Inflammatory macrophage (primary cell): ENCODE measurements at places on chromosomes 7 and 10.
A peak's percentile ranks its signal among the peaks of the same experiment; 100 is the strongest.

DNA sequence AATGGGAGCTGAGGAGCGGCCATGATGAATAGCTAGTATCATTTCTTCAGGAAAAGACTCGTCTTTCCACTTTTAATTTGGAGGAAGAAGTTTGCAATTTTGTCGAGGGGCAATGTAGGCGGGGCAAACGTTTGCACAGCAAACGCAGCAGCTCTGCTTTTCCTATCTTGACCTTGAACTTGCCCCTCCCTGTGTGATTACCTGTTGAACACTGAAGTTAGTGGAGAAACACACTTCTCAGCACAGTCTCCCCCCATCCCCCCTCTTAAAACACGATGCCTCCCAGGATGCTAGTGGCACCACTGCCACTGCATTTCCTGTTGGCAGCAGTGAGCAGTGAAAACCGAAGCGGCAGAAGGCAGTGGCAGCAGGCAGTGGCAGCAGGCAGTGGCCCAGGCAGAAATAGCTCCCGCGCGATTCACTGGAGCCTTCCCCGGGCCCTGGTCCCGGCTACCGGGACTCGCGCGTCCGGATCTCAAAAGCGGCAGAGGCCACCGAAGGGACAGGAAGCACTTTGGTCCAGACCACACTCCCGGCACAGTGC, at the start of gene EPDR1:
EPDR1 (plus strand) TSS at position 336 of the 544 bp plus-strand sequence. CDS start 300 bp downstream, outside the sequence.
- DNase-seq, result peak; percentile 75

GRCh38 chr10:33901166-33901565, 566.7 kb upstream of the NRP1 start:
- DNase-seq, result no peak

DNA sequence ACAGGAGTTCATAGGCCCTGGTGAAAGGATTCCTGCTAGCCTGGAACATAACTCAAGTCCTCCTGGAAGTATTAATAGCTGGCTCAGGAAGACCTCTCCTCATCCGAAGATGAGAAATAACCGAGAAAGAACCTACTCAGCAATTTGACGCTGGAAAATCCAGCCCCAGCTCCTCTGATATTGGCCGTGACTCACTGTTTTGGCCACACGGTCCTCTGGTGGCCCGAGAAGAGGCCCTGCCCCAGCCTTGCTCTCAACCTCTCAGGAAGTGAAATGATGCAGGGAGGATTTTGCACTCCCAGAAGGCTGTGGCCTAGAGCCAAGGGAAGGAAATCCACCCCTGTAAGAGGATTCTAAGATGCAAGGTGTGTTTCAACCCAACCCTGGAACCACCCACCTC, 121.6 kb downstream of the MTPAP start:
- DNase-seq, result no peak

- DNase-seq, result no peak
Observed at GRCh38 chr10:26624006-26624405, 73.5 kb upstream of the PDSS1 start.

- no peak for DNase-seq
Observed at GRCh38 chr10:1631282-1631681, 106.0 kb downstream of the ADARB2 start.

DNA sequence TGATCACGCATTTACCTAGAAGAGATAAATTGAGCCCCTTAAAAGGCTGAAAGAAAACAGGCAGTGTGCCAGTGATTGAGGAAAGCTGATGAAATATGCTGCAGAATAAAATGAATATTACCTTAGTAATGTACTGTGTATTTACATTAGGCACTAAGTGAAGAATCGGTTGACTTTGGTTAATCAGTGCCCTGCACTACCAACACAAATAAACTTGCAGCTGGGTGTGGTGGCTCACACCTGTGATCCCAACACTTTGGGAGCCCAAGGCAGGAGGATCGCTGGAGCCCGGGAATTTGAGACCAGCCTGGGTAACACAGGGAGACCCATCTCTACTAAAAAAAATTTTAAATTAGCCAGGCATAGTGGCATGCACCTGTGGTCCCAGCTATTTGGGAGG, 148.3 kb upstream of the TCF7L2 start:
- no peak for DNase-seq

GRCh38 chr7:45138433-45139267, 18.9 kb upstream of the RAMP3 start:
- no peak for DNase-seq

DNA sequence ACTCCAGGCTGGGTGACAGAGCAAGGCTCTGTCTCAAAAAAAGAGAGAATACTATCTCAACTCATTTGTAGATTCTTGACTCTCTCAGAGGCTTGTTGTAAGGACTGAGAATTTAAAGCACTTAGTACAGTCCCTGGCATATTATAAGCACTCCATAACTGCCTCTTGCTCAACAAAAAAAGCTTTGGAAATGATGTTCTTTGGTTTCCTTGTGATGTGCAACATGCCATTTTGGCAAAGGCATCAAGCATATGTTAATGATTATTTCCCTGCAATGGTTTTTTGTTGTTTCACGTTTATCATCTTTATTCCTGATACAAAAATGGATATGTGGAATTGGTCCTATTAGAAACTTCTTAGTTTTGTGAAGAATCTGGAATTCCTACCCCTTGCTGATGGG, 15.7 kb downstream of the NOLC1 start:
- DNase-seq, result no peak
